LNCaP clone FGC (cell line): ENCODE measurements at places on chromosomes 12 and 14.

DNA sequence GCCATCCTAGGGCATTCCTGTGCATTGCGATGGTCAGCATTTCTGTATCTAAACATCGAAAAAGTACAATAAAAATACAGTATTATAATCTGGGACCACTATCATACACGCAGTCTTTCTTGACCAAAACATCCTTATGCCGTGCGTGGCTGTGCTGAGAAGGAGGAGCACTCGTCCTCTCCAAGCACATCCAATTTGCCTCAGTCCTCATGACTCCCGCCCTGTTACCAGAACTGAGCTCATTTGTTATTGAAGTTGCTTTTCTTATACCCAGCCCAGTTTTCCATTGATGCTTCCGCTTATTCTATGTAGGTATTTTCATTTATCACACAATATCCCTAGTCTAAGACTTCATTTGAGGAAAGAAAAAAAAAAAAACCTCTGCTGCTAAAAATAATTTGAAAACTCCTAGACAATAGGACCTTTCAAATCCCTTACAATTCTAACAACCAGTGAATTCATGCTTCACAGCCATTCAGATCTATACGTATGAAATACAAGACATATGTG lies 236.9 kb upstream of the PLEKHG7 start:
- DNase-seq = no peak

- DNase-seq = no peak
Measured at GRCh38 chr12:124347335-124347734, 52.4 kb downstream of the RFLNA start.

DNA sequence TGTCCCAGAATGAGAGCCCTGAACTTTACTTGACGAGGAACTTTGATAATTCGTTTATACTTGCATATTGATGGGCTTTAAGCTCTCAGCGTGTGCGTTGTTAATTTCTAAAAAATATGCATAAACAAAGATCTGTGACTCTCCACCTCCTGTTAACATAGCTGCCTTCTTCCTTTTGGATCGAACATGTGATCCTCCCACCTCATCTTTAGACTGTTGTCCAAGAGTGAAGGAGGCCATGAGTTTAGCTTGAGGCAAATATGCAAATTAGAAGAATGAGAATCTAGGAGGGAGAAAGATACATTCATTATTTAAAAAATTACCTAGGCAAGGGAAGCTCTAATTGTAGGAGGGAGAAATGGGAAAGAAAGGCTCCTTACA lies 617 bp downstream of the TTC8 start:
- DNase-seq = no peak

DNA sequence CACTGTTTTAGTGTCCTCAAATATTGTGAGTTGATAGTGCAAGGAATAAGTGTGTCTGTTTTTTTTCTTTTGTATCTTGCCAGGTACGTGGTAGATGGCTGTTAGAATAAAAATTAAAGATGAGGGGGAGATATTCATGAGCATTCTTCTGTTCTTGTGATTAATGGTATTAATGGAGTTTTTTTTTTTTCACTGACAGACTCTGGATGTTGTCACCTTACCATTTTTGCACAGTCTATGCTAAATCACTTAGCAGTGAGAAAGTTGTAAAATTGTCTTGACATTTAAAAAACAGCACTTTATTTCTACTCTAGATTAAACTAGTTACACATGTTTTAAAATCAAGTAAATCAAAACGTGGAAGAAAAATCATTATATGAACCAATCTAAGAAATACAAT lies 204.3 kb downstream of the MDGA2 start:
- no peak for DNase-seq
